Osteoblast (primary cell): ENCODE measurements at places on chromosomes 12 and 14. TPM values are rescaled to one million over a fixed set of nuclear protein-coding genes. Genes with fewer than 3 reads are reported as not detected.

Gene GLS2
- total RNA-seq: 0.36 TPM in 1 of 2 replicates, not detected in the other

Gene FAM222A
- total RNA-seq: 0.29 and 0.36 TPM in 2 replicates

Gene BMP4
- total RNA-seq: 6.8 and 7.6 TPM in 2 replicates

Gene TMEM229B
- total RNA-seq: 5.8 and 8.3 TPM in 2 replicates

Gene SINHCAF
- 11.2 and 16.5 TPM in 2 replicates for total RNA-seq

Gene ACOT4
- 1.8 and 2.5 TPM in 2 replicates for total RNA-seq

Gene GALC
- total RNA-seq: 17.0 and 23.6 TPM in 2 replicates

Gene SPX
- 1.2 and 2.9 TPM in 2 replicates for total RNA-seq

Gene SLC25A21
- 0.29 and 0.72 TPM in 2 replicates for total RNA-seq

Gene TAS2R42
- not detected in 2 replicates for total RNA-seq

Gene SCN8A
- total RNA-seq: 24.5 and 26.4 TPM in 2 replicates

Gene SERPINA10
- total RNA-seq: not detected in 2 replicates

Gene GUCY2C
- total RNA-seq: not detected in 2 replicates

Gene P2RX4
- total RNA-seq: 22.1 and 23.5 TPM in 2 replicates

Gene SERPINA9
- under 0.01 and 0.29 TPM in 2 replicates for total RNA-seq

Gene LRRC9
- total RNA-seq: not detected in 2 replicates

Gene C1RL
- 63.7 and 67.5 TPM in 2 replicates for total RNA-seq

Gene POC1B
- total RNA-seq: 10.9 and 24.8 TPM in 2 replicates

Gene OR6C70
- total RNA-seq: not detected in 2 replicates

Gene TMBIM6
- total RNA-seq: 398 and 421 TPM in 2 replicates

Gene TEX22
- under 0.01 and 0.29 TPM in 2 replicates for total RNA-seq

Gene METAP2
- 80.7 and 91.6 TPM in 2 replicates for total RNA-seq

Gene TUBA1A
- total RNA-seq: 478 and 491 TPM in 2 replicates

Gene DHRS2
- under 0.01 and 0.29 TPM in 2 replicates for total RNA-seq

Gene PDZRN4
- not detected in 2 replicates for total RNA-seq

Gene OAS1
- total RNA-seq: 0.59 and 3.6 TPM in 2 replicates

Gene GYS2
- not detected in 2 replicates for total RNA-seq

Gene EGLN3
- under 0.01 and 0.29 TPM in 2 replicates for total RNA-seq

Gene CSRP2
- 10.0 and 13.4 TPM in 2 replicates for total RNA-seq

Gene TAS2R7
- total RNA-seq: not detected in 2 replicates

Gene PMCH
- not detected in 2 replicates for total RNA-seq

Gene HDAC7
- total RNA-seq: 39.8 and 41.3 TPM in 2 replicates

Gene CCDC38
- under 0.01 TPM in 2 replicates for total RNA-seq

Gene INHBE
- 0.88 and 3.3 TPM in 2 replicates for total RNA-seq

Gene ARL6IP4
- total RNA-seq: 117 and 118 TPM in 2 replicates

Gene CD4
- 10.9 and 15.0 TPM in 2 replicates for total RNA-seq

Gene FGF23
- total RNA-seq: not detected in 2 replicates

Gene PAH
- not detected in 2 replicates for total RNA-seq

Gene AQP5
- total RNA-seq: not detected in 2 replicates

Gene LUM
- total RNA-seq: 1,762 and 1,965 TPM in 2 replicates
